ENCODE measurements at places on chromosomes 5 and 9.

GRCh38 chr9:135885100-135885853 is 22.1 kb downstream of the CAMSAP1 start:
- no peak for DNase-seq

- no peak for DNase-seq
Observed at GRCh38 chr9:131405428-131405827, 11.5 kb downstream of the PRRC2B start.

DNA sequence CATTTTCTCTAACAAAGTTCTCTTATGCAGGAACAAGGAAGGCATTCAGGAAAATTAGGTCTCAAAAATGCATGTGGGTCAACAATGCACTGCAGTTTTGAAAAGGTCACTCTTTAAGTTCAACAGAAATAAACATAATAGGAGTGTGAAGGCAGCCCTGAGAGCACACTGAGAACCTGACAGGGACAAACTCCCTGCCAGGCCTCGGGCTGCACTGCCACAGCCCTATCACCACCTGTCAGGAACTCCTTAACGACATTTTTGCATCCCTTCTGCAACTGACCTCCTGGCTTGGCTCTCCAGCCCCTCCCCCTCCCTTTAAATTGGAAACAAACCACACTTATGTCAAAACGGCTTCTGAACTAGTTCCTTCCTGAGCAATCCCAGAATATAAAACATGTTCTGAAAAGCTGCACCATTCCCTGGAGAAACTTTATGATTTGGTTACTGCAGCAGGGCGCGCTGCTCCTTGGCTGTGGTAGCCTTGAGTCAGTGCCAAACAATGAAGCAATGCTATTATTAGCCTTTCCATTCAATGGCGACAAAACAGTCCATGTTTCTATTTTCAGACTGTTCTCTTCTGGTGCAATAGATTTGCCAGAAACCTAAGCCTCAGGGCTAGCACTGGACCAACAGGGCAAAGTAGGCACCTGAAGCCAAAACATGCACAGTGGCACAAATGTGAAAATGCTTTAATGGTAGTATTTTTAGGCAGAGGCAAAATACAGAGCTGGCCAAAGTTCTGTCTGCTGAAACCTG is 160.1 kb upstream of the ZNF608 start:
- no peak for DNase-seq

DNA sequence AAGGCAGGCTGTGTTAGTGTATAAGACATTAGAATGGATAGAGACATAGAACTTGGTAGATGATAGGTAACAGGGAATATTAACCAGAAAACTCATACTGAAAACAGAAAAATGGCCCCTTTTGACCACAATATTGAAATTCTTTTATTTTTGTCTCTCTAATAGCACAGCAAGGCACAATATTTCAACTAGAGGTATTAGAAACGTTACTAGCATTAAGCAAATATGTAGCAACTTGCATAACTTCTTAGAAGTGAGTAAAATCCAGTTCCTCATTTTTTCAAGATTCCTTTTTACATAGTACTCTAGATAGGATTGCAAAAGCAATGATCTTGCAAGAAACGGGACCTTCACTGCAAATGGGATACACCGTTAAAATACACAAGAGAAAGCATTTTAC is 102.7 kb upstream of the VCAN start:
- no peak for DNase-seq

DNA sequence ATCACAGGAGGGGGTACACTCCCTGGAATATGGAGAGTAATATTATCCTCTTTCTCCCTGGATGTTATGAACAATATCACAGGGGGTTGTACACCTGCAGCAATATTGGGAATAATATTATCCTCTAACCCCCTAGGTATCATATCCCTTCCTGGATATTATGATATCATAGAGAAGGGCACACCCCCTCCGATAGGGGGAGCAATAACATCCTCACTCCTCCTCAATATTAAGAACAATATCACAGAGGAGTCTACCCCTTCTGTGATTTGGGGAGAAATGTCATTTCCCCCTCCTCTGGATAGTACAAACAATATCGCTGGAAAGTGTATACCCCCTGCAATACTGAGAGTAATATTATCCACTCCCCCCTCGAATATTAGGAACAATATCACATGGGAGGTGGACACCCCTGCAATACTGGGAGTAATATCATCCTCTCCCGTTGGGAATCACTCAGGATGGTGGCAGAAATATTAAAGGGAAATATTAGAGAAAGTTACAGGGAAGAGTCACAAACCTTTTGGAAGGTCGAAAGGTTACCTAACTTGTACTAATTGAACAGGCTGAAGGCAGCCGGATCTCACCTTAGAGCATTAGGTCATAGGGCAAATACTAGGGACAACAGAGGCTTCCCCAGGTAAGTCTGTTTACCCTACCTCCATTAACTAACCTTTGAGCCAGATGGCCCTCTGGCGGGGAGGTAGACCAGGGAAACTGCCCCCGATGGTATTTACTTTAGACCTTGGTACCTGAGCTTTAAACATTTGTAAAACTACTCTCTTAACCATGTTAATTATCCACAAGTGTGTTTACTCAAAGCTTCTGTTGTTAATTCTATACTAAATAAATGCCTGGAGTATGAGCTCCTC is 57.5 kb upstream of the FREM1 start:
- DNase-seq, result no peak

DNA sequence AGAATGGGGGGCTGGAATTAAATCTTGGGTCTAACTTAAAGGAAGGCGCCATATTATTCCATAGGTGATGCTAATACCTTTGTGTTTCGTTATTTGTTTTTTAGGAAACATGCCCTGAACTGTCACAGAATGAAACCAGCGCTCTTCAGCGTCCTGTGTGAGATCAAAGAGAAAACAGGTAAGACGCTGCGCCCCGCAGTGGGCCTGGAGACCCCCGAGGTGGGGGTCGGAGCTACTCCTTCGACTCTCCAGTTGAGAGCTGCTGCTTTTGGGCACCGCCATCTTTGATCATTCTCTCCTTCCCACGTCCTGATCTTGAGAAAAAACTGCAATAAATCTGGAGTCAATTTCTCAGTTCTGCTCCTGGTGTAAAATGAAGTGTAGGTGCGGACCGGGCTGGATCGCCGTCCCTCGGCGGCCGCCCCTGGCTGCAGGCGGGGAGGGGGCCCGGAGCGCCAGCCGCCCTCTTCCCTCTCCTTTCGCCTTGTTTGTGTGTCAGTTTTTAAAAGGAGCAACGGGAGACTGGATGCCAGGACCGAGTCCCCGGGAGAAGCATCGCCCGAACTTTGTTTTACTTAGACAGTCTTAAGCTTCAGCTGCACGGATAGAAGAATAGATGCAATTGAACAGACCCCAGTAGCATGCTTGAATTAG is 1.4 kb downstream of the PBX3 start:
- no peak for DNase-seq

DNA sequence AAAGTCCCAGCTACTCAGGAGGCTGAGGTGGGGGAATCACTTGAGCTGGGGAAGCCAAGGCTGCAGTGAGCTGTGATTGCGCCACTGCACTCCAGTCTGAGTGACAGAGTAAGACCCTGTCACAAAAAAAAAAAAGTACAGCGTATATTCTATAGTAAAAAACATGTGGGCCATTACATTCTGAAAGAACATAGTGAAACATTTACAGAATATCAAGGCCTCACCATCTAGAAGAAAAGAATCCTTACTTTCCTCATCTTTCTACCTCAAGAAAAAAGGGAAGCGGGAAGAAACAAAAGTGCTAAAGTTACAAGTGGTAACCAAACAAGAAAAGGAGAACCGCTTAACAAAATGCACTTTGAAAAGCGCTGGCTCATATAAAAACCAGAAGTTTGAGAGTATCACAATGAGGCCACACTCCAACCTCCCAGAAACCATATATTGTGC is 5.7 kb upstream of the SYK start:
- no peak for DNase-seq

DNA sequence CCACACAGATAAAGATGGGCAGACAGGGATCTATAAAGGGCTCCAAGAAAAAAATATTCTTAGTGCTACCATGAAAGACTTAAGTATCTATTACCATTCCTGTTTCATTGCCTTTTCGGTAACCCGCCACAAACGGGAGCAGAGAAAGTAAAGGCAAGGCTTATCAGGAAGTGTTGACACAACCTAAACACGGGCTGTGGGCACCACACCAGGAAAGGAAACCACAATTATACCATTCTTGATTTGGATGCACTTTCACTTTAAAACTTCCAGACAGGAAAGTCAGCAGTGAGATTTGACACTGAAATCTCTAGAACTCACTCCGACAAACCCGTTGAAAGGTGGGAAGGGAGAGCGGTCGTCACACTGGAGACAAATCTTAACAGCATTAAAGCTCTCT is 6.5 kb downstream of the TLE1 start:
- DNase-seq, result no peak

DNA sequence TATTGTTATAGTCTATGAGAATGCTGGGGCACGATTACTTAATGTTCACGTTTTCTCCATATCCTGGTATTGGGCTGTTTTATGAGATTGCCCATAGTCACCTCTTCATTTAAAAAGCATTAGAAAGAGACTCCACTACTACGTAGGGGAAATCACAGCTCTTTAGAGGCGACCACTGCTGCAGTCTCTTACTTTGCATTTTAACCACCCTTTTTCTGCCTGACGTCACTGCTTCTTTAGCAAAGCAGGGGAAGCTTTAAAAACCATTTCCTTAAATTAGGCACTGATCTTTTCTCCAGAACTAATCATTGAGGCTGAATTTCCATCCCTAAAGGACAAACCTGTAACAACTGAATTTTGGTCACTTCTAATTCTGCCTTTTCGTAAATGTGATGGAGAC is 38.9 kb downstream of the ZNF608 start:
- DNase-seq, result no peak

DNA sequence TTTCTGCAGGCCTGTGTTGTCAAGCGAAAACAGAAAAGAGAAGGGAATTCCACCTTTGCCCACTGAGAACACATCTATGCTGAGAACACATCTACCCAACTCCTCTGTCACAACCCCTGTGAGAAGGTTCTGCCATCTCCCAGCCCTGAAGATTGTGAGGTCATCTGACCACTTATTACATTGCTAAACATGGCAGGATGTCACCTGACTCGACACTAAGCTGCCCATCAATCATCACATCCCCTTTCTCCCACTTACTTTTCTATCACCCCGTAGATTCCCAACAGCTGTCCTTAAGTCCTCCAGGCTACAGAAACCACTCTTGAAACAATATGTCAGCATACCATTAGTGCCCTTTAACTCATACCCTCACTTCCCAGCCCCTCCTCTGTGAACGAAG is 64.2 kb upstream of the PRSS3 start:
- DNase-seq, result no peak

GRCh38 chr9:119050281-119050680 is 319.0 kb downstream of the BRINP1 start:
- DNase-seq, result no peak

- no peak for DNase-seq
Observed at GRCh38 chr5:140240987-140241706, 61.8 kb downstream of the PFDN1 start.

DNA sequence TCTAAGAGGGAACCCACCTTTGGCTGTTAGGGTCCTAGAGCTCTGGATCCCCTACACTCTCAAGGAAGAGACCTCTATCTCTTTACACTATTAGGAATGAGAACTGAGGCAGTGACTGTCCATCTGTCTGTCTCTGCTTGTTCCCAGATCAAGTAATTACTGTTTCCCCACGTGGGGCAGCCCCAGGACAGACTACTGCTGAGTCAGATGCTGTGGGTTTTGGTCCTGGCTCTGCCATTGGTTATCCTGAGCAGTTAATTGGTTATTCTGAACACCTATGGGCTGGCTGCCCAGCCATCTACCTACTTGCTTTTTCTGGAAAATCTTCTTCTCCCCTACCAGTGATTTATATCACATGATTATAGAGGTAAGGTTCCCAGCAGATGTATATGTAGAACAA is 33.3 kb downstream of the FBXO10 start:
- no peak for DNase-seq

GRCh38 chr9:131879181-131879910 is 139.5 kb upstream of the RAPGEF1 start:
- no peak for DNase-seq

DNA sequence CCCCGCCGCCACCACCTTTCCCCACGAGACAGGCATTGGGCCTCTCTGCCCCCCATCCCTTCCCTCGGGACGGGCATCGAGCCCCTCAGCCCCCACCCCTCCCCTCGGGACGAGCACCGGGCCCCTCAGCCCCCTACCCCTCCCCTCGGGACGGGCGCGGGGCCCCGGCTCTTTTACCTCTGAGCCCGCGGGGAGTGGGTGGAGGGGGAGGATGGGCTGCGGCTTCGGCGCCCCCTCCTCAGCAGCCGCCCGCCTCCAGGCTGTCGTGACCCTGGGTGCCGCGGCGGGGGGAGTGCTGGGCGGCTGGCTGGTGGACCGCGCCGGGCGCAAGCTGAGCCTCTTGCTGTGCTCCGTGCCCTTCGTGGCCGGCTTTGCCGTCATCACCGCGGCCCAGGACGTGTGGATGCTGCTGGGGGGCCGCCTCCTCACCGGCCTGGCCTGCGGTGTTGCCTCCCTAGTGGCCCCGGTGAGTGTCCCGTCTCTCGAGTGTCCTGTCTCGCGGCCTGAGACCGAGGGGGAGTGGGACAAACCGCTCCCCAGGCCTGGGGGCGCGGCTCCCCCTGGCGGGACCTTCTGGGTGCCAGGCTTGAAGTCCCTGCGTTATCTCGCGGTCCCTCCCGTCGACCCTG is 791 bp downstream of the SLC2A8 start:
- DNase-seq, result peak; percentile 33

- DNase-seq, result no peak
Observed at GRCh38 chr5:98540056-98540455, 233.4 kb upstream of the RGMB start.

DNA sequence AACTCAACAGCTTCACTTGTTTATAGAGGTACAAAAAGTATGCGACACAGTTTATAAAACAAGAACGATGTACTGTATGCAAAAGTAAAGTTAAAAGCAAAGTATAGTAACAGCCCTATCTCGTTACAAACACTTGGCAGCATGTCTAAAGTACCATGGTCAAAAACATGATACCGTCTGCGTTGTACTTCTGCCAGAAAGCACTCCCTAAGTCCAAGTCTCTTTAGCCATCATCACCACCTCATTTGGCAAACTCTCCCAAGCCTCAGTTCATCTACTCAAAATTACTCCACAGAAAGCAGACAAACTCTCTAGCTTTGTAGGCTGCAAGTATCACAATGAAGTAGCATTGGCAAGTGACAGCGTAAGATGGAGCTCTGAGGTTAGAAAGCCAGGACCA is 73.4 kb downstream of the NFIB start:
- no peak for DNase-seq

- no peak for DNase-seq
Observed at GRCh38 chr5:135566422-135567400, 12.1 kb downstream of the CXCL14 start.

Data from activated naive CD4-positive, alpha-beta T cell treated with anti-CD3 and anti-CD28 coated beads, Interleukin-2, amount 50 U/mL, for 16 hours (primary cell).